Lower lobe of right lung (tissue), 2 donors: ENCODE measurements at places on chromosomes 2 and 18.

DNA sequence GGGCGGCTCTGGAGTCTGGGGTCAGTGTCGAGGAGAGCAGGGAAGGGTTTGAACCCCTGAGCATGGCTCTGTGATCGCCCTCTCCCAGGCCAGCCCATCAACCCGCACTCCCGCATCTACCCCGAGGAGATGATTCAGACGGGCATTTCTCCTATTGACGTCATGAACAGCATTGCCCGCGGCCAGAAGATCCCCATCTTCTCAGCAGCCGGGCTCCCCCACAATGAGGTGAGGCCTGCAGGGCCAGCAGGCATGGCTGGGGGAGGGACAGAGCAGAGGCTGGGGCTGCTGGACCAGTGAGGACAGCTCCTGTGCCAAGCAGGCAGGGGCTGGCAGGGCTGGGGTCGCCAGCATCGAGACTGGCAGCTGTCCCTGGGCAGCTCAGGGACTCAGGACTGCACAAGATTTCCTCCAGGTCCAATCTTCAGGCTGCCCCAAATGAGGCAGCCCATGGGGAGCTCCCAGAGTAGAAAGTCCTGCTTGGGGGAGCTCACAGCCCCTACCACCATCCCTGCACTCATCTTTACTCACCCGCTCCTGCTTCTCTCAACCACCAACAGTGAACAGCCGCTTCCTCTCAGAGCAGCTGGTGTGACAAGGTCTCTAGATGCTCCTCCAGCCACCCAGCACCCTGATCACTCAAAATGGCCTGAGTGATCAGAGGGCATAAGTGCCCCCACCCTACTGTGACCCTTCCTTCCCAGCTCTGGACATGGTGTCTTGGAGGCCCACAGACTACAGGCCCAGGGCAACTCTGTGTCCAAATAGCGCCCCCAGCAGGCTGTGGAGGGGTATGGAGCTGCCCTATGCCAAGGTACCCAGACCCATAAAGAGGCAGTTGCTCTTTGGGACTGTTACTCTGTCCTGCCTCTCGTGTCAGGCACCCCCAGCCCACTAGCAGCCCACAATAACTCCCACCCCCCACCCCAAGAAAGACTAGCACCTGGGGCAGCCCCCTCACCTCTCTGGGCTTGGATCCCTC is 18.3 kb upstream of the ANKRD53 start:
- DNase-seq, result no peak

- DNase-seq, result no peak
These were observed 81.3 kb downstream of the KCNF1 start for GRCh38 chr2:10993001-10993481.

DNA sequence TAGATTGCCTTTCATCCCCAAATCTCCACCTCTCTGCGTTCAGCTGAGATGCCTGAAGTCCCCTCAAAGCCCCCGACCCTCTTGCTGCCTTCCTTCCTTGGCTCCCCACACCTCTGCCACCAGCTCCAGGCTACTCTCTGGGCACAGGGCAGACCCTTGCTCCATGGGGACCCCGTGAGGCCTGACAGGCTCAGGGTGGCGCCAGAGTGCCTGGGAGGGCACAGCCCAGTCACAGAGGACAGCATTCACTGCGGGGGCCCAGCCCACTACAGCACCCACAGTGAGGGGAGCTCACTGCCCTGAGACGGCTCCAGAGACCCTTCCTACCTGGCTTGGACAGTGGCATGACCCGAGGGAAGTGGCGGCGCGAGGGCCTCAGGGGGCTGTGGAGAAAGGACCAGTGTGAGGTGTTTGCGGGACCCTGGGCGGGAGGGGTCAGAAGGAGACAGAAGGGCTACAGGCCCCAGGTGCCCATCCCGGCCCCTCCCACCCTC is 51.0 kb downstream of the AQP12A start:
- DNase-seq, result no peak

DNA sequence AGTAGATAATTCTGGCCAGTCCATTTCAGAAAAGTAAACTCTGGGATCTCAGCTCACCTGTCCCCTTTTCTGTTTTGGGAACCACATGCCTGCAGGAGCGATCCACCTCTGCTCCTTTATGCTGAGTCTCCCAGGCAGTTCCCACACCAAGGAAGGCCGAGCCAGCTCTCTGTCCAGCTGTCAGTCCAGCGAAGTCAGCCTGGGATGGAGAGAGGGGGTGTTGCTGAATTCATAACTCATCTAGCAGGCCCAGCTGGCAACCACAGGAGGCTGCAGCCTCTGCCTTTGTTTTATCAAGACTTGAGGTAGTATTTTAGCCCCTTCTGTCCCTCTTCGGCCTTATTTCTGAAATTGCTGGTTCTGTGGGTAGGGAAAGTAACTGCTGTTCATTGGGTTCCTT is 209.9 kb downstream of the ARL4C start:
- DNase-seq, result no peak

DNA sequence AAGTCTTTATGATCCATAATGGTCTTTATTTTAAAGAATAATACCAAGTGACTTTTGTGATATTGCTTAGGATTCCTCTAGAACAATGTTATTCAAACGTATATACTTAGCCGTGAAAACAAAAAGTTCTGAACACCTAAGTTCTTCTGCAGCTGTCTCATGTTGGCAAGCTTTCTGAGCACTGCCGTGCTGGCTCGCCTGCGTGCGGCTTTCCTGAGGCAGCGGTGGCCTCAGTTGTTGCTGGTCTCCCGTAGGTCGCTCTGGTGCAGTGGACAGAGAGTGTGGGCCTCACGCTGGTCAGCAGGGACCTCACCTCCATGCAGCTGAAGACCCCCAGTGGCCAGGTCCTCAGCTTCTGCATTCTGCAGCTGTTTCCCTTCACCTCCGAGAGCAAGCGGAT is 66.8 kb upstream of the NFATC1 start:
- no peak for DNase-seq

- peak; percentile 60 for DNase-seq
These were observed 868 bp downstream of the INO80D start for GRCh38 chr2:206084870-206085741.

GRCh38 chr2:157364257-157364974 is 38.8 kb upstream of the ERMN start:
- DNase-seq, result no peak

DNA sequence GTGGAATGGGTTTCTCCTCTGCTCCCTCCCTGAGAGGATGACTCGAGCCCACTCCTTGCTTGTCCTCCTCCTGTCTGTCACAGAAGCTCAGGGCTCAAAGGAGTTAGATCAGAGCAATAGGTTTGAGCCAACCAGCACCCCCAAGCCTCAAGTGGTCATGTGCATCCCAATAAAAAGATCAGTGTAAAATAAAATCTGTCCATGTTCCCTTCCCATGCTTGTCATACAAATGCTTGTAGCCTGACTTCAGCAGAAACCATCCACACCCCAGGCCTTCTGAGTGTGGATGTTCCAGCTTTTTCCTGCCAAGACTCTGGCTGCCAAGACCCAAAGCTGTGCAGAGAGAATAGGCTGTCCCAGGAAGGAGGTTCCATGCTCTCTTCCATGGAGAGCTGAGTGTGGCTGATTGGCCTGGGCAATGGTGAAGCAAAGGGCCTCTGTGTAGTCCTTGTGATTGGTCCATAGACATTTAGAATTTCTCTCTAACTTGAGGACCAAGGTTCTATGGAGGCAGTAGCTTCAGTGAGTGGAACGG is 67.4 kb downstream of the GYPC start:
- DNase-seq, result no peak

DNA sequence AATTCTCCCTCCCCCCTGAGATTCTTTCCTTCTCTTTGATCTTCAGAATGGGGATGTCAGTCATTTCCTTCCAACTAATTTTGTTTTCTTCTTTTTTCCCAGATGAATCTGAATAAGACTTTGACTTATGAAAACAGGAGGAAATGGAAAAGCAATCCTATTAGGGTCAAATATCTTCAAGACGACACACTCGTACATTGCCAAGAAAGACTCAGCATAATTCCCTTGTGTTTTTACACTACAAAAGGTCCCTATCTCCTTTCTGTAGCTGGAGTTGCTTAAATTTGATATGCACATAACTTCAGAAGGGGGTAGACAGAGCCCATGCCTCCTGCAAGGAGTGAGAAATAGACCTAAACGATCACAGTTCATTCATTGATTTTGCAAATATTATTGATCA is 230.3 kb upstream of the RBBP8 start:
- DNase-seq, result no peak

DNA sequence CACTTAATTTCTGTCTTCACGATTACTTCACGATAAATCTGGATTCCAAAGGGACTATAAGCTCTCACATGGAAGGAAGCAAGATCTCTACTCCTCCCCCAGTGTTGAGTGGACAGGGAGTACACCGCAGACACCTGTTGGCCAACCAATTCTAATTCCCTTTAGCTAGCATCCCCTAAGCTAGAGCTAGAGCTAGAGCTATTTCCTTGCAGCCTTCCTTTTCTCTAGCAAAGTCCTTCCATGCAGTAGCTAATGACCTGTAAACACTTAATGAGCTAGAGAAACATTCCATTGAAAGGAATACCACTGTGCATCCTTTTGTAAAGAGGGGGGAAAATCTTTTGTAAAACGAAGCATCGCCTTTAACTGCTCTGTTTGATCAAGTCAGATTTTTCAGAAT is 56.5 kb downstream of the BCL11A start:
- no peak for DNase-seq

DNA sequence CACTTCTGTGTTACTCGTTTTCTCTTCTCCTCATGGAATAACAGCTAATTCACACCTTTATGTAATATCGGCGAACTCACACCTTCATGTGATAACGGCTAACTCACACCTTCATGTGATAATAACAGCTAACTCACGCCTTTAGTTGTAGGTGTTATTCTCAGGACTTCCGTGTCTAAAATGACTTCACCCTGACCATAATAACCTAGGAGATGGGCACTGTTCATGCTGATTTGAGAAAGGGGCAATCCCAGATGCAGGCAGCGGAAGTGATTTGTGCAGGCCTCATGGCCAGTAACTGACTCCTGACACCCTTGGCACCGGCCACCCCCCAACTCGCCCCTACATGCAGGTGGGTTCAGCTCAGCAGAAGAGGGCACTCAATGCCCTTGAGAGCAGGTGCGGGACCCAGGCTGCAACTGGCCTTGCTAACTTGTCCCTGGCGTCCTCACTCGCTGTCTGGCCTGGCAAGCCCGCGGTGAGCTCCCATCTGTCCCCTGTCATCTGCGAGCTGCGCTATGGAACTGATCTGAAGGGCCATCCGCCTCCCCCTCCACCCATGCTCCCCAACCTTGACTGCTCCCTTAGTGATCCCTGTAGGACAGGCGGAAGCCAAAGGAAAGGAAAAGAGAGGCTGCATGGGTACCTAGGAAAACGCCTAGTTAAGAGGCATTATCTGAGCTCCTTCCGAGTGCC is 42.6 kb upstream of the MTCL1 start:
- DNase-seq, result no peak

GRCh38 chr2:160278101-160278878 is 78.2 kb upstream of the ITGB6 start:
- no peak for DNase-seq

- DNase-seq, result no peak
These were observed 50.7 kb downstream of the LIPG start for GRCh38 chr18:49612515-49613033.

DNA sequence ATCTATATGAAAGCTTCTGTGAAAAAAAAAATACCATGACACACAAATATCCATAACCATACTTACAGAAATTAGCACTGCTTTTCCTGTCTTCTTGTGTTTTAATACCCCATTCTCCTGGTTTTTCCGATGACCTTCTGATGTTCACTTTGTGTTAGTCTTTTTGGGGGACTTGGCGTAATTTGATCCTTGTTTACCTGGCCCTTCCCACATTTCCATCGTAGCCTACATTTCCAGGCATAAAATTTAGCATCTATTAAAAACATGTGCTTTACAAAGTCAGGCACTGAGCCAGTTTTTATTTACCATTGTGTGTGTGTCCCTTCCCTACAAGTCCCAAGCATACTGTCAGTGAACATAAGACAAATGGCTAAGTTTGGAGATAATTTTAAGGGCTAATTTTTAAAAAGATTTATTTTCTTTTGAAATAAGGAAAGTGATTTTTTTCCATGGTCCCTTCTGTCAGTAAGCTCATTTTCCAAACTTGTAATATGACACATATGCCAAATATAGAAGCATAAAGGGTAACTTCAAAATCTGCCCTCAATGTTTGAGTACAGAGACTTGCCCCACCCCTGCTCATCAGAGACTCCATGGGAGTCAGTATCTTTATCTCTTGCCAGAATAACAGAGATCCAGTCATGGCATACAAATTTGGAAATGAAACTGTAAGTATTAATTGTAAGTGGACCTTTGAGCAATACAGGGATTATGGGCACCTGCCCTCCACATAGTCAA is 27.3 kb downstream of the SESTD1 start:
- no peak for DNase-seq

GRCh38 chr2:203500951-203501350 is 34.1 kb downstream of the RAPH1 start:
- DNase-seq, result no peak

GRCh38 chr2:207928079-207928478 is 97.2 kb downstream of the PLEKHM3 start:
- DNase-seq, result no peak

GRCh38 chr2:137800386-137800785 is 163.9 kb upstream of the HNMT start:
- no peak for DNase-seq

- no peak for DNase-seq
These were observed 80.2 kb downstream of the SLC8A1 start for GRCh38 chr2:40371525-40372282.

DNA sequence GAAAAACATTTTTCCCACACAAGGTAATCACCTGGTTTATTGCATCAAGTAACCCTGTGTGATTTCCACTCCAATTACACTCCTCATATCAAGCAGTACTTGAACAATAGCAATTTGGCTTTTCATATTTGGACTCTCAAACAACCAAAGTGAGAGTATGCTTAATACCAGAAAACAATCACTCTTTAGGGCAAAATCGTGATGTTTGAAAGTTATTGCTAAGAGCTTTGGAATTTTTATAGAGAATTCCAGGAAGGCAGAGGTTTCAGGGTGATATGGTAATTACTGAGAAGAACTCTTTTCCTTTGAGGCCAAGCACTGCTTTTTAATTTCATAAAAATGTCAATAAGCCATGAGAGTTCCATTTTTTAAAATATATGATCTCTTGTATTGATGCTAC is 779.5 kb upstream of the LRRTM1 start:
- DNase-seq, result no peak

DNA sequence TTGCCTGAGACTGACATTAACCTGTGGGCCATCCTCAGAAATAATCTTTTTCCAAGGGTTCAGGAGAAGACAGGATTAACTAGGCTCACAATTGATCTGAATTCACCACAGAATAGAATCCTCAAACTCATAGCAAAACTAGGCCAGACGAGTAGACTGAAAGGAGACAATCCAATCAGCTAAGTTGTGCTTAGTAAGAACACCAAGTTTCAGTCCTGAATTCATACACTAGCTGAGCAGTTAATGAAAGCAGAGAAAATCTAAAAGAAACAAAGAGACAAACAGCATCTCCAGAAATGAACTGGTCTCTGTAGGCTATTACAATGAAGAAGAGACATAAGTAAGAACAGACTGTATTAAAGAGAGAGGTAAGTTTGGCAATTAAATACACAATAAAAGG is 89.5 kb downstream of the GORASP2 start:
- DNase-seq, result no peak

- DNase-seq, result peak; percentile 56
These were observed 16.7 kb upstream of the GLS start for GRCh38 chr2:190863946-190864345.

- no peak for DNase-seq
These were observed 71.1 kb downstream of the OSR1 start for GRCh38 chr2:19287324-19287723.
